HFFc6 (cell line): ENCODE measurements at places on chromosomes 2 and 18.

DNA sequence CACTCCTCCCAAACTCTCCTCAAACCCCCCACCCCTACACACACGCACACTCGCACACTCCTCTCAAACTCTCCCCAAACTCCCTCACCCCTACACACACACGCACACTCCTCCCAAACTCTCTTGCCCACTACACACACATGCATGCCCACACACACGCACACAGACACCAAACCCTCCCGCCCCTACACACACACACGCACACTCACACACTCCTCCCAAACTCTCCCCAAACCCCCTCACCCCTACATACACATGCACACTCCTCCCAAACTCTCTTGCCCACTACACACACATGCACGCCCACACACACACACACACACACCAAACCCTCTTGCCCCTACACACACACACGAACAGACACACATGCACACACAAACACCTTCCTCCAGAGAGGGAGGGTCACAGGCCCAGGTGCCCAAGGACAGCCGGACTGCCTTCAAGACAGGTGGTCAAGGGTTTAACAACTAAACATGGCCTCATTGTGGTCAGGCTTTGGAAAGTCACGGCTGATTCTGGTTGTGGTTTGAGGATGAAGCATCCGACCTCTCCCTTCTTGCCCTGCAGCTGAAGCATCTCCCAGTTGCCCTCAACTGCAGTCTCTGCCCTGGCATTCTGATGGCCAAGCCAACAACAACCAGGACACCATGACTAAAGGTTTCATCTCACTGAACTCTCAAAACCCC is 72.3 kb upstream of the SNTG2 start:
- H3K27ac ChIP-seq = no peak overlapping the region
- DNase-seq = no peak
- H3K36me3 ChIP-seq = no peaks in the 10 kb centered on the region
- H3K4me3 ChIP-seq = no peak overlapping the region

- H3K27me3 ChIP-seq = peaks cover 22% of the 10 kb centered on the region
- no peak overlapping the region for H3K27ac ChIP-seq
- H3K4me3 ChIP-seq = no peak overlapping the region
- H3K36me3 ChIP-seq = no peaks in the 10 kb centered on the region
- peaks cover 9% of the 10 kb centered on the region for H3K4me1 ChIP-seq
- no peak for DNase-seq
These were observed 2.3 kb downstream of the HES6 start for GRCh38 chr2:238237431-238238135.

- DNase-seq = no peak
- peaks cover 20% of the 10 kb centered on the region for H3K36me3 ChIP-seq
- peak overlapping the region; percentile 44 for H3K27ac ChIP-seq
These were observed 96.0 kb downstream of the TNS1 start for GRCh38 chr2:217906798-217907197.

DNA sequence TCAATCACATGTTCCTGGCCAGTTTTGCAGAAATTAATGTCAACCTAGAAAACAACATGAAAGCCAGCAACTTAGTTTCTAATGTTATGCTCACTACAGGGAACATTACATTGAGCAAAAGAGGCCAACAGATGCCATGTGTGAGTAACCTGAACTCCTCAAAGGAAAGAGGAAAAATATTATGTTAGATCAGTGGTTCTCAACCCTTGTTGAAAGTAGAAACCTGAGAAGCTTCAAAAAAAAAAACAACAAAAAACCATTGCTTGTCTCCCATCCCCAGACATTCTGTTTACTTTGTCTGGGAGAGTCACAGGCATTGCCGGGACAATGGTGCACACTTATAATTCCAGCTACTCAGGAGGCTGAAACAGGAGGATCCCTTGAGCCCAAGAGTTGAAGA is 57.7 kb downstream of the METTL4 start:
- H3K4me1 ChIP-seq = peaks cover 43% of the 10 kb centered on the region
- no peak overlapping the region for H3K4me3 ChIP-seq
- H3K36me3 ChIP-seq = no peaks in the 10 kb centered on the region
- peaks cover 3% of the 10 kb centered on the region; the same call in 1 of the 2 replicates for H3K27me3 ChIP-seq
- no peak for DNase-seq

DNA sequence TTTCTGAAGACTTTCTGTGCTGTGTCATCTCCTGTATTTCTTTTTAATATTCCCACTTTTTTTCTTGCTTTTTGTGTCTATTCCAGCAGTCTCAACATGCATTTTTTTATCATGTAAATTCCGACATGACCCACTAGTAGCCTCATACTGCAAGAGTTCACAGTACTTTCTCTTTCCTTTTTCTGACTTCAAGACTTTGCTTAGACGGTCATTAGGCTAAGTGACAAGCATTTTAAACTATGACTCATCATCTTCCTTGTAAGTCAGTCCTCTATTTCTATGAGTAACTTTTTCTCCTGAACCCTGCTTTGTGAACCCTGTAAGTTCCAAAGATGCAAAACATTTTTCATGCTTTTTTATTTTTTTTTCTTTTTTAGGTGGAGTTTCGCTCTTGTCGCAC is 381.2 kb downstream of the TXNL1 start:
- H3K27me3 ChIP-seq = no peaks in the 10 kb centered on the region
- H3K36me3 ChIP-seq = peaks cover 10% of the 10 kb centered on the region; the same call in 1 of the 2 replicates
- peak overlapping the region; percentile 51 for H3K27ac ChIP-seq
- H3K4me3 ChIP-seq = peak overlapping the region; percentile 62
- H3K4me1 ChIP-seq = peaks cover 22% of the 10 kb centered on the region
- DNase-seq = peak; percentile 88

DNA sequence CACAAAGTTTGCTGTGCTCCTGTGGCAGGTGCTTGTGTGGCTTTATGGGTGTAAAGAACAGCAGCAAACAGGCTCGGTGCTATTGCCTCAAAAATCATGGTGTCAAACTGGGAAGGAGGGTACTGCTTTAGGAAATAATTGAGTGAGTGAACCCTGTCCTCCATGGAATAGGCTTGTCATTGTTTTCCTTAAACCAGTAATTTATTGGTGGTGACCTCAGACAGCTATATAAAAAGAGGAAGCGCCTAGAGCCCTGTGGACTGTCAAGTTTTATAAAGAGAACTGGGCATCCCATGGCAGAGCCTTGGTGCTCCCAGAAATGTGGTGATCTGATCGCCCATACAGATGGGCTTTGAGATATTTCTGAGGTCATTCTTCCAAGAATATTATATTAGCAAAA is 4.7 kb upstream of the CXCR4 start:
- DNase-seq = no peak
- 0 out of 2 replicates have a peak, but pooled peaks cover 8% of the 10 kb centered on the region for H3K4me1 ChIP-seq
- H3K27me3 ChIP-seq = peaks cover 32% of the 10 kb centered on the region
- H3K27ac ChIP-seq = no peak overlapping the region
- H3K4me3 ChIP-seq = no peak overlapping the region
- no peaks in the 10 kb centered on the region for H3K36me3 ChIP-seq

DNA sequence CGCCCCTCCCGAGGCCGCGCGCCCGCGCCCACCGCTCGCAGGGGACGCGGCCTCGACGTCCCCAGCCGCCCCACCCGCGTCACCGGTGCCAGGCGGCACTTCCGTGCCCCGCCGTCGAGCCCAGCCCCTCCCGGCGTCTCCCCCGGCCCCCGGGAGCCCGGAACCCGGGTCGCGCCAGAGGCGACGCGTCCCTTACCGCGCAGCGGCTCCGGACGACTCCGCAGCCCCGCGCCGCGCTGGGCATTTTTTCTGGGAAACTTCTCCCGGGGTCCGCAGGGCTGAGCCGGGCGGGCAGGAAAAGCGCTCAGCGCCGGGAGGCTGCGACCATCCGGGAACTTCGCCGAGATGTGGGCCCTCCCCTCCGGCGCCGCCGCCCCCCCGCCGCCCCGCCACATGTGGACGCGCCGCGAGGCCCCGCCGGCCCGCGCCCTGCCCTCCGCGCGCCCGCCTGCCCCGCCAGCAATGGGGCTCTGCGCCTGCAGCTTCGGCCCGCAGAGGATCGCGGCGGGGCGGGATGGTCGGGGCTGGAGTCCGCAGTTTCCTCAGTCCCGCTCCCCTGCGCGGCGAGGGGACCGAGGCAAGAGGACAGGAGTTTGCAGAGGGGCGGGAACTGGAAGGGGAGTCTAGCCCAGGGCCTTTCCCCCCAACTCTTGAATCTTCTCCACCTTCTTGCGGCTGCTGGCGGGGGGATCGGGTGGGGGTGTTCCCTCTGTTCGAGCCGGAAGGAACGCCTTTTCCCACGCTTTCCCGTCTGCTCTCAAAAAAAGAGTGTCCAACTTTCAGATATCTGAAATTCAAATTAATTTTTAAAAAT is 81.5 kb downstream of the CHRNA1 start:
- DNase-seq = peak; percentile 44
- peaks cover 1% of the 10 kb centered on the region for H3K27me3 ChIP-seq
- H3K4me3 ChIP-seq = peak overlapping the region; percentile 87
- peaks cover 54% of the 10 kb centered on the region for H3K4me1 ChIP-seq
- peak overlapping the region; percentile 84 for H3K27ac ChIP-seq

- DNase-seq = no peak
- peaks cover 9% of the 10 kb centered on the region; the same call in 1 of the 2 replicates for H3K36me3 ChIP-seq
- H3K27ac ChIP-seq = peak overlapping the region; percentile 83
These were observed 4.4 kb downstream of the DLX2 start for GRCh38 chr2:172098287-172098649.

- peak; percentile 81 for DNase-seq
- peaks cover 29% of the 10 kb centered on the region for H3K4me1 ChIP-seq
- peak overlapping the region; percentile 62 for H3K4me3 ChIP-seq
- peaks cover 5% of the 10 kb centered on the region; the same call in 1 of the 2 replicates for H3K27me3 ChIP-seq
These were observed 198.9 kb downstream of the ACKR3 start for GRCh38 chr2:236768393-236769140.

- no peaks in the 10 kb centered on the region for H3K27me3 ChIP-seq
- peaks cover 10% of the 10 kb centered on the region for H3K4me1 ChIP-seq
- H3K27ac ChIP-seq = no peak overlapping the region
- no peaks in the 10 kb centered on the region for H3K36me3 ChIP-seq
- no peak overlapping the region for H3K4me3 ChIP-seq
These were observed 263.5 kb downstream of the ZNF407 start for GRCh38 chr18:74861154-74861553.

DNA sequence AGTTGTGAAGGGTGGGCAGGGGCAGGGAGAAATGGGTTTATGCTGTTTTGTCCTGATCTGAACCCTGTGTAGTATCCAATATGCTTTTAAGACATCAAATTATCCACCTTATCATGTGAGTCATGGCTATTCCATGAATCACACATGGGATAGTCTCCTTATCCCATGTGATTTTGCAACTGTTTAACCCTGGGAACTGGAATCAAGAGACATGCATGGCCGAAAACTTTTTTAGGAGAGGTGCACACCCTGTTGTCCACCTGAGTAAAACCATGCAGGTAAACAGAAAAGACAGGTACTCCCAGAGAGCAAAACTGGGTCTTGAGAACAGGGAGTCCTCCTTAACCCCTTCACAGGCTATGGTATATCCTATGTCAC is 490.6 kb upstream of the HS6ST1 start:
- H3K4me1 ChIP-seq = no peaks in the 10 kb centered on the region
- H3K27ac ChIP-seq = no peak overlapping the region
- no peak for DNase-seq
- H3K27me3 ChIP-seq = no peaks in the 10 kb centered on the region; the same call in 1 of the 2 replicates

DNA sequence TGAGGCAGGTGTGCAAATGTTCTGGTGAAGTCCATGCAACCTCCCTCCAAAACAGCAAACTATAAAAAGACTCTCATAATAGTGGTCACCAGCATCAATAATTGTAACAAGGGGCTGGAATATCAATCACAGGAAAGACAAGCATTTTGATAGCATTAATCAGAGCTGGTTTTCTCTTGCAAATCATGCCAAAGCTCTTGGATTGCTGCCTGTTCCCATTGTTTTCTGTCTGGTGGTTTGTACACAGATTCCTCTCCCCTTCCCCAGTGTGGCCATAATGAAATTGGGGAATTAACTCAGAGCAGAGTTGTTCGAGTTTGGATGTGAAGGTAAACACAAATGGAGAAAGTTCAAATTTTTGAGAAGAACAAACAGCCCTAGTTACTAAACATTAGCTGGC is 134.2 kb downstream of the CDCA7 start:
- H3K4me3 ChIP-seq = no peak overlapping the region
- H3K27ac ChIP-seq = no peak overlapping the region
- peaks cover 12% of the 10 kb centered on the region for H3K27me3 ChIP-seq
- no peaks in the 10 kb centered on the region for H3K4me1 ChIP-seq
- no peaks in the 10 kb centered on the region for H3K36me3 ChIP-seq
- no peak for DNase-seq

DNA sequence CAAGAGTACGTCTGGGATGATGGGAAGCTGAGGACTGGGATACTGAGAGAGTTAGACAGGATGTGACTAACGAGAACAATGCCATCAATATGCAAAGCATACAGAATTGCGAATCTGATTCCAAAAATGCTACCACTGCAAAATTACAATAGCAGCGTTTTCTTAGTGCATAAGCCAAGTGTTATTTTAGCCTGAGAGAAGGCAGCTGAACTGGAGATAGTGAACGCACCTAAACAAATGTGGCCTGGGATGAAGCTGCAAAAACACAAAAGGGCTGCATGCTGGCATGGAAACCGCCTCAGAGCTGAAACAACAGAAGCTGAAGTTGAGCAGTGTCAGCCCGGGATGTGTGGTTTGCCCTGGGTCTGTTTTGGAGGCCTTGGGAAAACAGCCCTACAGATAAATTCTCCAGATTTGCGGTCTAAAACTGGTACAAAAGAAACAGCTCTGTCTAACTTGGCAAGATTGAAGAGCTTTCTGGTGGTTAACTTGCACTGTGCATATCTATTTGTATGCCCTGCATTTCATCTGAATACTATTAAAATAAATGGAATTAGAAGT is 45.5 kb downstream of the LYPD6 start:
- no peaks in the 10 kb centered on the region for H3K27me3 ChIP-seq
- peaks cover 29% of the 10 kb centered on the region for H3K4me1 ChIP-seq
- H3K36me3 ChIP-seq = peaks cover 3% of the 10 kb centered on the region; the same call in 1 of the 2 replicates
- peak overlapping the region; percentile 77 for H3K27ac ChIP-seq
